ENCODE measurements at places on chromosomes 3 and 15.

DNA sequence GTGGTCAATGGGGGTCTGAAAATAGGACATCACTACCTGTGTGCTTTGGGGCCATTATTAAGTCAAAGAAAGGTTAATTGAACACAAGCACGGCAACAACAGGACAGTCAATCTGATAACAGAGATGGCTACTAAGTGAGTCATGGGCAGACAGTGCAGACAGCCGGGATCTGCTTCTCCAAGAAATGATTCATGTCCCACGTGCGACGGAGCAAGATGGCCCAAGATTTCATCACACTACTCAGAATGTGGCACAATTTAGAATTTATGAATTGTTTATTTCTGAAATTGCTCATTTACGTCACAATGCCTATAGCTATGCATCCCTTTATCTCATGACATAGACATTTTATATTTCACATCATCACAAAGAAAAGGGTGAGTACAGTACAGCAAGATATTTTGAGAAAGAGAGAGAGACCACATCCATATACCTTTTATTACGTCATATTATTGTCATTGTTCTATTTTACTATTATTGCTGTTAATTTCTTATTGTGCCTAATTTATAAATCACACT is 770.6 kb upstream of the NR2F2 start:
- peak; percentile 96 for DNase-seq

GRCh38 chr3:113659101-113659541 is 37.3 kb downstream of the USF3 start:
- DNase-seq: no peak

- DNase-seq: no peak
Observed at GRCh38 chr3:13876451-13877100, 3.3 kb downstream of the WNT7A start.

DNA sequence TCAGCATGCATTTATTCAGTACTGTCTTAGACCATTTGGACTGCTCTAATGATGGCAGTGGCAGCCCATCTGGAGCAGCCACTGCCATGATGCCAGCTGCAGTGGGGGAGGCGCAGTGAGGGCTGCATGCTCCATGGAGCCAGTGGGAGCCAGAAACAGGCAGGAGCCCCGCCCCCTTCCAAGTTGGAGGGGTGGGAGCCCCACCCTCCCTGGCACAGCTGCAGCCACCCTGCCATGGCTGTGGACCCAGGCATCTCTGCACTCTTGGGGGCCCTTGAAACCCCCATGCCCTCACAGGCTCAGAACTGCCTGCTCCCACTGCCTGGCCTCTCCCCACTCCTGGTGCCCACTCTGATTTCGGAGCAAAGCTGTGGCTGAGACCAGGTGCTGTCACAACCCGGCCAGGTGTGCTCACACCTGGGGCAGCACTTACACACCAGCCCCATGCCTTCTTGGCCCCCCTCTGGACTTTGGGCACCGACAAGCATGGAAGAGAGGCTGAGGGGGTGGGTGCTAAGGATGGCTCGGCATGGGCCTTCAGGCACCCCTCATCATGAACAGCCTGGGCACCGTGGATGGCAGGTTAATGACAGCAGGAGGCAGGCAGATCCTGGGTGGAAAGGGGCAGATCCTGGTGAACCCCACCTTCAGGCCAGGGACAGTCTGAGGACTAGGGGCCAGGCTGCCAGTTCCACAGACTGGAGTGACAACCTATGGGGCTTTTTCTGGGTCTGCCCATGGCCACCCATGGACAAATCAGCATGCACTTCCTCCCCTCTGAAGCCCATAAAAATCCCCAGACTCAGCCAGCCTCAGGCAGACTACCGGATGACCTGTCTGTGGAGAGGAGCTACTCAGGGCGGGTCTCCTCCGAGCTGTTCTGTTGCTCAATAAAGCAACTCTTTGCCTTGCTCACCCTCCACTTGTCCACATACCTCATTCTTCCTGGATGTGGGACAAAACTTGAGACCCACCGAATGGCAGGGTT is 18.3 kb downstream of the TBC1D21 start:
- DNase-seq: no peak

GRCh38 chr15:55334371-55334770 is 15.3 kb downstream of the PIGB start:
- no peak for DNase-seq

GRCh38 chr15:42121682-42122081 is 27.3 kb upstream of the PLA2G4D start:
- DNase-seq: peak; percentile 48
